ENCODE measurements at places on chromosomes 12 and 14.

GRCh38 chr12:120367924-120368788 lies 808 bp downstream of the MSI1 start:
- DNase-seq, result no peak

GRCh38 chr14:90454041-90455000 lies 57.5 kb downstream of the CALM1 start:
- DNase-seq, result peak; percentile 94

GRCh38 chr12:46154221-46154985 lies 114.4 kb downstream of the SLC38A1 start:
- no peak for DNase-seq

- DNase-seq, result no peak
These were observed 422.8 kb upstream of the STXBP6 start for GRCh38 chr14:25472700-25473099.

GRCh38 chr12:124940393-124941169 lies 26.1 kb upstream of the UBC start:
- no peak for DNase-seq

- DNase-seq, result no peak
These were observed 18.3 kb downstream of the ADGRD1 start for GRCh38 chr12:130971925-130972585.

DNA sequence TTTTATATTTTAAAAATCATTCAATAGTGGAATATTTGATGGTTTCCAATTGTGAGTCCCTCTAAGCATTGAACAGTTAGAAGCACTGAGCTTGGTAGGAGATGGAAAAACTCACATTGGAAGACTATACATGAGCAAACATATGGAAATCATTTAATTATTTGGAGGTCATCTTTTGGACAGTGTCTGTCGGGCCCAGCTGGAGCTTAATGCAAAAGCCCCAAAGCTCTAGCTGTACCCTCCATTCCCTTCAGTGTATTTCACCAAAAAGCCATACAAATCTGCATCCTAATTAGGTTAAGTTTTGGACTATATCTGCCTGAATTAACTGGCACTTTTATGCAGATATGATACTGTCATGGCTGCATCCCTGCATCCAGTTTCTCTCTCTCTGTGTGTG lies 365.7 kb downstream of the FLRT2 start:
- no peak for DNase-seq

- no peak for DNase-seq
These were observed 63.8 kb downstream of the PRKCH start for GRCh38 chr14:61385002-61385685.

GRCh38 chr14:20623798-20624197 lies 17.7 kb downstream of the OR6S1 start:
- no peak for DNase-seq

- no peak for DNase-seq
These were observed 210.1 kb downstream of the RGS6 start for GRCh38 chr14:72142328-72142727.

DNA sequence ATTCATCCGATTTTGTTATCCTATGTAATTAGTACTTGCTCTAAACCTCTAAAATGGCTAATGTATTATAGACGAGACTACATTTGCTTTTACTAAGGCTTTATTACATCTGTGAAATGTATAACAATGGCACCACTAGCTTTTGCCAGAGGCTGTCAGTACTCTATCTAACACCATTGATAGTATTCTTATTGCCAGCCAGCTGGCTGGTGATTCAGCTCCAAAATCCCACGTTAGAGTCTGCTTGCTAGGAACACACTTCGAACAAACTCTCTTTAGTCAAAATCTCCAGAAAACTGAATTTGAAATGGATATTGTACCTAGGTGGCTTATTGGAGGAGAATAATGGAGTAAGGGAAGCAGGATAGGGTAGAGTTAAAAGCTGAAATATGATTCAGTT lies 839.2 kb downstream of the SLC6A15 start:
- DNase-seq, result no peak

- DNase-seq, result no peak
These were observed 571.4 kb downstream of the NOVA1 start for GRCh38 chr14:26026384-26026783.
